A549 treated with dexamethasone at 1 μM for 4 hours (cell line): ENCODE measurements at places on chromosomes 7 and 10. TPM values are rescaled to one million over a fixed set of nuclear protein-coding genes. Genes with fewer than 3 reads are reported as not detected.

Gene C10orf67
- total RNA-seq: 0.06 to 0.09 TPM (median 0.07 TPM) in 3 of 5 replicates, not detected in the others

Gene GPNMB
- total RNA-seq: 2.8 to 4.6 TPM (median 3.4 TPM) in 5 replicates

Gene CTAGE8
- total RNA-seq: not detected in 5 replicates

Gene MRC1
- 0.01 to 0.04 TPM (median 0.02 TPM) in 4 of 5 replicates, not detected in the other for total RNA-seq

Gene TSPAN13
- total RNA-seq: 12.7 to 18.4 TPM (median 16.2 TPM) in 5 replicates

Gene FANK1
- 1.9 to 3.2 TPM (median 2.4 TPM) in 5 replicates for total RNA-seq

Gene AIFM2
- 28.3 to 37.4 TPM (median 33.6 TPM) in 5 replicates for total RNA-seq

Gene CRPPA
- total RNA-seq: 0.56 to 0.95 TPM (median 0.68 TPM) in 5 replicates

Gene SHH
- total RNA-seq: 0.34 to 0.61 TPM (median 0.50 TPM) in 5 replicates

Gene STOX1
- 0.61 to 0.94 TPM (median 0.73 TPM) in 5 replicates for total RNA-seq

Gene NAT16
- 0.09 to 0.21 TPM (median 0.12 TPM) in 5 replicates for total RNA-seq

Gene STEAP2
- 2.6 to 5.1 TPM (median 4.7 TPM) in 5 replicates for total RNA-seq

Gene CLRN3
- total RNA-seq: 0.07 TPM in 1 of 5 replicates, not detected in the others

Gene CTAGE4
- total RNA-seq: 0.05 TPM in 2 of 5 replicates, not detected in the others

Gene EPHA1
- 0.13 to 0.14 TPM in 2 of 5 replicates, not detected in the others for total RNA-seq

Gene GNA12
- 33.2 to 46.1 TPM (median 43.7 TPM) in 5 replicates for total RNA-seq

Gene LRMDA
- total RNA-seq: 2.6 to 4.0 TPM (median 3.6 TPM) in 5 replicates
